ENCODE measurements at places on chromosomes 11 and 22. TPM values are rescaled to one million over a fixed set of nuclear protein-coding genes. Genes with fewer than 3 reads are reported as not detected.

Gene ANO5
- total RNA-seq, result not detected

Gene PGA5
- total RNA-seq, result not detected

Gene C11orf68
- total RNA-seq, result 13.7 TPM

Gene POU2AF2
- total RNA-seq, result not detected

Gene LINC01488
- not detected for total RNA-seq

Gene MISFA
- total RNA-seq, result 0.56 TPM

Gene YPEL4
- 5.6 TPM for total RNA-seq

Gene CHID1
- total RNA-seq, result 22.8 TPM

Gene SLC22A8
- total RNA-seq, result not detected

Gene SHANK3
- total RNA-seq, result not detected

Gene EIF3M
- 264 TPM for total RNA-seq

Gene FGF3
- total RNA-seq, result not detected

Gene RAG1
- not detected for total RNA-seq

Gene GLB1L3
- 1.5 TPM for total RNA-seq

Gene TRIM22
- 206 TPM for total RNA-seq

Gene DENND6B
- total RNA-seq, result 1.8 TPM

Gene KCNJ11
- total RNA-seq, result 0.08 TPM

Gene CD3E
- 515 TPM for total RNA-seq

Gene SLCO2B1
- total RNA-seq, result not detected

Gene GPR83
- 0.11 TPM for total RNA-seq

Gene FBXO7
- total RNA-seq, result 161 TPM

Gene RNF141
- 18.0 TPM for total RNA-seq

Gene HBE1
- total RNA-seq, result not detected

Gene CCDC87
- 0.22 TPM for total RNA-seq

Gene TRIM49
- total RNA-seq, result not detected

Gene INPPL1
- total RNA-seq, result 124 TPM
